NK-92 treated with Interleukin-12 subunit alpha and Interleukin-12 subunit beta, amount 100 ng/mL, for 24 hours (cell line): ENCODE measurements at places on chromosomes 16 and 17.
A peak's percentile ranks its signal among the peaks of the same experiment; 100 is the strongest.

- DNase-seq: no peak
Measured at GRCh38 chr17:42843358-42843934, 934 bp upstream of the AOC2 start.

DNA sequence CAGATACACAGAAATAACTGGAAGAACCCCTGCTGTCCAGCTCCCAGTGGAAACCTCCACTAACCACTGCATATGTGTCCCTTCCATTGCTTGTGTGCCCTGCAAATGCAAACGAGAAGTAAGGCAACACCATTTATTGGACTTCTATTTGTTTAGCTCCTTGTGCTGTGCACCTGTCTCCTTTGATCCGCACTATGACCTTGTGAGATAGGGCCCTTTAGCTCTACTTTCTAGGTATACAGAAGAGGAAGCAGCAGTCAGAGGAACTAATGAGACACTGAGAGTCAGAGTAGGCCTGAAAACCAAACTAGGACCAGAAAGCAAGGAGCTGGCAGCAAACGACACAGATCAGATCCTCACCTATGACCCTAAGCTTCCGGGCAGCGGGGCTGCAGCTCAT is 22.4 kb downstream of the SOX9 start:
- no peak for DNase-seq

GRCh38 chr16:83550183-83550569 is 257.6 kb upstream of the HSBP1 start:
- no peak for DNase-seq

DNA sequence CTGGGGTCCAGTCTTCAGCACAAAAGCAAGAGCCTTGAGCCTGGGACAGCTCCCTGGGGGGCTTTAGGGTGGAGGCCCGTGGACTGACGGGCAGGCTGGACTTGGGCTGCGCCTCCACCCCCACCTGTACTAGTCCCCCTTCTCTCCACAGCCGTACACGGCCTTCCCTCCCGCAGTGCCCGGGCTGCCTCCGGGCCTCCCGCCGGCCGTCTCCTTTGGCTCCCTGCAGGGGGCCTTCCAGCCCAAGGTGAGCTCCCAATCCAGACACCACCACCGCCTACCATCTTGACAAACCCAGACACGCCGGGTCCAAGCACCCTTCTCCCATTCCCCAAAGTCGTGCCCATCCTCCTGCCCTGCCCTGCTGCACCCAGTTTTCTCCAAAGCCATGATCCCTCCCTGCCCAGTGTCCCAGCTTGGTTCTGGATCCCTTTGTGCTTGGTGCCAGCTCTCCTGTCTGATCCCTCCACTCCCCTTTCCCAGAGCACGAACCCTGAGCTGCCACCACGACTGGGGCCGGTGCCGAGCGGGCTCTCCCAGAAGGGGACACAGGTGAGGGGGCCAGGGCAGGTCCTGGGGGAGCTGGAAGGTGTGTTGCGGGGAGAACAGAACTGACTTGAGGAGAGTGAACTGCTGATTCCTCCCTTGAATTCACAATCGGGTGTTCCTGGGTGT is 7.1 kb downstream of the FBRS start:
- no peak for DNase-seq

DNA sequence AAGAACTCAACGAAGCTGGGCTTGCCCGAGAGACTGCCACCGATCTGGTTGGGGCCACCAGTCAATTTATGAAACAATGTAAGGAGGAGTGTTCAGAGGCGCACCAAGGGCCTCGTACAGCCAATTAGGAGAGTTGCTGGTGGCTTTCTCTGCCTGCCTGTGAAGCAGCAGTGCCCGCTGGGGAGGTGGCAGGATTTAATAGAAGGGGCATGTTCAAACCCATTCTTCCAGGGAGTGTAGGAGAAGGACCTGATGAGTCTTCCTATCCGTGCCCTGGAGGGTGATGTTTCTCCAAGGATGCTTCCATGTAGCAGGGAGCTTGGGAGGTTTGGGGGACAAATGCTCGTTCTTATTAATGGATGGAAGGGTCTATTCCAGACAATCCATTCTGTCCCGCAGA is 178.4 kb downstream of the CCDC182 start:
- DNase-seq: no peak

- DNase-seq: no peak
Measured at GRCh38 chr16:52757746-52758472, 211.0 kb upstream of the TOX3 start.

DNA sequence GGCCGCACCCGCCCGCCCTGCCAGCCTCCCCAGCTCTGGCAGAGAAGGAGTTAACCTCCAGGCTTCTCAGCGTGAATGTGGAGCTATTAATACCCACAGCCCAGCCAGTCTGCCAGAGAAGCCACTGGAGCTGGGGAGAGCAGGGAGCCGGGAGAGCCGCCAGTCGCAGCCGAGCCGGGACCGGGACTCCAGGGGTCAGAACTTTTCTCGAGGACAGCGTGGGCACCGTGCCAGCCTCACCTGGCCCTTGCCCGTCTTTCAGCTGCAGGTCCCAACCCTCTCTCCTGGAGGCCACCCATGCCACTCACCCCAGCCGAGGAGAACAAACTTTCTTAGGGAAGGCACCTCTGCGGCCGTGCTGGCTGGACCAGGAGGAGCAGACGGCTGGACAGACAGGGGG is 33.8 kb upstream of the SBK1 start:
- DNase-seq: no peak

DNA sequence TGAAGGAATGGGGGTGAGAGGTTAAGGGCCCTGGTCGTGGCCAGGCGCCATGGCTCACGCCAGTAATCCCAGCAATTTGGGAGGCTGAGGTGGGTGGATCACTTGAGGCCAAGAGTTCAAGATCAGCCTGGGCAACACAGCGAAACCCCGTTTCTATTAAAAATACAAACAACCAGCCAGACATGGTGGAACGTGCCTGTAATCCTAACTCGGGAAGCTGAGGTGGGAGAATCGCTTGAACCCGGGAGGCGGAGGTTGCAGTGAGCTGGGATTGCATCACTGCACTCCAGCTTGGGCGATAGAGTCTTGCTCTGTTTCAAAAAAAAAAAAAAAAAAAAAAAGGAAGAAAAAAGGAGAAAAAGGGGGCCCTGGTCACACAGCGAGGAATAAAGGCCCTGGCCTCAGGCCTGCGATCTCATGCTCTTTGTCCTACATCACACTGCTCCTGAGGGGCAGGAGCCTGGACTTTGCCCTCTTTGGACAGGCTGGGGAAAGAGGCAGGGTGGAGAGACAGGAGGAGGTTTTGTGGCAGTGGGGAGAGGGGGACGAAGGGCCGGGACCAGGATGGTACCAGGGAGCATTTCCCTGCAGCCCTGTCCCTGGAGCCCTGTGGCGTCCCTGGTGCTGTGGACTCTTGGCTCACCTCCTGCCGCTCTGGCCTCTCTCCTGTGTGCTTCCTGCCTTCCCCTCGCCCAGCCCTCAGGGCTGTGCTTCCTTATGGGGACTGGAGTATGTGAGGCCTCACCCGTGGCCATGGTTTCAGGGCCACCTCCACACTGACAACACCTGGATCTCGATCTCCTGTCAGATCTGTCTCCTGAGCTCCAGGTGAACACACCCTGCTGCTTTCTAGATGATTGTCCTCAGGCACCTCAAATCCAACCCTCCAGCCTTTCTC is 19.7 kb upstream of the SLC25A19 start:
- DNase-seq: no peak

- DNase-seq: no peak
Measured at GRCh38 chr16:50742576-50743200, 802 bp downstream of the CYLD start.

- DNase-seq: no peak
Measured at GRCh38 chr17:49201481-49201927, 8.9 kb downstream of the GNGT2 start.

- no peak for DNase-seq
Measured at GRCh38 chr17:57517273-57517631, 227.8 kb downstream of the CCDC182 start.

DNA sequence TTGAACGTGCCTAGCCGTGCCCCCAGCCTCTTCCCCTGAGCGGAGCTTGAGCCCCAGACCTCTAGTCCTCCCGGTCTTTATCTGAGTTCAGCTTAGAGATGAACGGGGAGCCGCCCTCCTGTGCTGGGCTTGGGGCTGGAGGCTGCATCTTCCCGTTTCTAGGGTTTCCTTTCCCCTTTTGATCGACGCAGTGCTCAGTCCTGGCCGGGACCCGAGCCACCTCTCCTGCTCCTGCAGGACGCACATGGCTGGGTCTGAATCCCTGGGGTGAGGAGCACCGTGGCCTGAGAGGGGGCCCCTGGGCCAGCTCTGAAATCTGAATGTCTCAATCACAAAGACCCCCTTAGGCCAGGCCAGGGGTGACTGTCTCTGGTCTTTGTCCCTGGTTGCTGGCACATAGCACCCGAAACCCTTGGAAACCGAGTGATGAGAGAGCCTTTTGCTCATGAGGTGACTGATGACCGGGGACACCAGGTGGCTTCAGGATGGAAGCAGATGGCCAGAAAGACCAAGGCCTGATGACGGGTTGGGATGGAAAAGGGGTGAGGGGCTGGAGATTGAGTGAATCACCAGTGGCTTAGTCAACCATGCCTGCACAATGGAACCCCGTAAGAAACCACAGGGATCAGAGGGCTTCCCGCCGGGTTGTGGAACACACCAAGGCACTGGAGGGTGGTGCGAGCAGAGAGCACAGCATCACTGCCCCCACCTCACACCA is 724 bp downstream of the GAA start:
- no peak for DNase-seq

- no peak for DNase-seq
Measured at GRCh38 chr17:2611627-2612026, 18.2 kb downstream of the PAFAH1B1 start.

DNA sequence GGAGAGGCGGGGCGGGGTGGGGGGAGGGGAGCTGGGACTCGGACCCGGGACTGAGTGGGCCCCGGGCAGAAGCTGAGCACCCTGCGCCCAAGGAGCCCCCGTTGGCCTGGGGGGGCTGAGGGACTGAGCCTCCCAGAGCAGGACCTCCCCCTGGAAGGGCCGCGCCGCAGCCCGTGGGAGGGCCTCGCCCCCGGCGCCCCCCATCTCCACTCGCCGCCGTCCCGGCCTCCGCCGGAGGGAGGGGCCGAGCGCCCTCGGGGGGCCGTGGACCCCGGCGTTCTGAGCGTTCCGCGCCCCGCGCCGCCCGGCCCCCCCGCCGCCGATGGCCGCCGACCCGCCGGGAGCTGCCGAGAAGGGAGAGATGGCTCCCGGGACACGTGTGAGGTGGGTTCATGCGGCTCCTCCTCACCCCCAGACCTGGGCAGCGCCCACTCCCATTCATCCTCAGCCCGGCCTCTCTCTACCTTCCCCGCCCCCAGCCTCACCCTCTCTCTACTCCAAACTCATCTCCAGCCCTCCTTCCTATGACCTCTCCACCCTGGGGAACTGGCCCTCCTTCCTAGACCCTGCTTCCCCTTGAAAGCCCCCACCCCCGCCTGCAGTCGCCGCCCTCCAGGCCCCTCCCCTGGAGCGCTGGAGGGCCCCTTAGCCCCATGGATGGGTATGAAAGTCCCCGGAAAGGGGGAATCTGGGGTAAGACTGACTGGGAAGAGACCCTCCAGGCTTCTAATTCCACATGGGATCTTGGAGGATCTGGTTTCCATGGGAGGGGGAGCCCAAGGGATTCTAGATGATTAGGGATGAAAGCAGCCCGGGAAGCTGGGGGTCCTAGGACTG is 922 bp downstream of the FBXL19 start:
- DNase-seq: no peak

GRCh38 chr16:15032547-15033308 is 23.1 kb downstream of the NTAN1 start:
- DNase-seq: no peak

DNA sequence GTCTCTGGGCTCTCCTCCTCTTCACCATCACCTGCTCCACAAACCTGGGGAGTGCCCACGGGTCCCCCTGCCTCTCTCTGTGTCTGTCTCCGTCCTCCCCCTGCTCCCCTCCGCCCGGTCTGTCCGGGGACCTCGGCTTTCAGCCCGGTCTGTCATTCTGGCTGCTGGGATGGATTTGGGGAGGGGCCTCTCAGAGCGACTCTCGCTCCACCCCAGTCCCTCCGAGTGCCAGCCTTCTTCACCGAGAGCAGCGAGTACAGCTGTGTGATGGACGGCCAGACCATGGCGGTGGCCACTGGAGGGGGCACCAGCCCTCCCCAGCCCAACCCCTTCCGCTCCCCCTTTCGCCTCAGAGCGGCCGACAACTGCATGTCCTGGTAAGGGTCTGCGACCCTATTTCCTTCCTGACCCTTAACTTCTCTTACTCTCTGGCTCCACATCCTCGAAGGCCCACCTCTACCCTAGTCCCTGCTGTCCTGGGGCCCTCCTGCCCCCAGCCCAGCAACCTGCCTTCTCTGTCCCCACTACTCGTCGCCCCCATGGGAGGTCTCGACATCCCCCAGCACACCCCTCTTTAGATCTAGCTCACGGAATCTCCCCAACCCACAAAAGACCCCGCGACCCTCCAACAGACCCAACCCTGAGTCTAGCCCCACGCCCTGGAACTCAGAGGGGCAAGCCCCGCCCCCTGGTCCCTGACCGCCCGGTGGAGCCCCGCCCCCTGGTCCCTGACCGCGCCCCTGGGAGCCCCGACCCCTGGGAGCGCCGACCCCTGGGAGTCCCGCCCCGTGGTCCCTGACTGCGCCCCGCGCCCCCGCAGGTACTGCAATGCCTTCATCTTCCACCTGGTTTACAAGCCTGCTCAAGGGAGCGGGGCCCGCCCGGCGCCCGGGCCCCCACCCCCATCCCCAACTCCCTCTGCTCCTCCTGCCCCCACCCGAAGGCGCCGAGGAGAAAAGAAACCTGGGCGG is 5.6 kb upstream of the CXCL16 start:
- DNase-seq: no peak

- DNase-seq: no peak
Measured at GRCh38 chr17:32143527-32143870, 1.2 kb downstream of the RHOT1 start.

- DNase-seq: peak; percentile 53
Measured at GRCh38 chr16:30186782-30187555, 3.6 kb downstream of the CORO1A start.

- DNase-seq: no peak
Measured at GRCh38 chr16:62201911-62202310, 165.7 kb upstream of the CDH8 start.

DNA sequence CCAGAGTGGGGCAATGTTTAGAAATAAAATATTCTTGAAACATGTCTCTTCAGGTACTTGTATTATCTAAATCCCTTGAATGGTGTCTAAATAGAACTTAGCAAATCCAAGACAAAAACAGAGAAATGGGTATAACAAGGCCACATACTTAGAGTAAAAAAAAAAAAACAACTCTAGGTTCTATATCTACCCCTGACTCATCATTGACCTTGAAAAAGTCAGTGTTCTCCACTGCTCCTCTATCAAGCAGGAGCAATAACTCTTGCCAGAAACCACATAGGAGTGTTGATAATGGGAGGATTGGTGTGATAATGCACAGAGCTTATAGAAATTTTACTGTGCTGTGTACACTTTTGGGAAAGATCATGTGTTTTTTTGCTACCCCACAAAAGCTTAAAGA is 296.6 kb upstream of the PMFBP1 start:
- no peak for DNase-seq

DNA sequence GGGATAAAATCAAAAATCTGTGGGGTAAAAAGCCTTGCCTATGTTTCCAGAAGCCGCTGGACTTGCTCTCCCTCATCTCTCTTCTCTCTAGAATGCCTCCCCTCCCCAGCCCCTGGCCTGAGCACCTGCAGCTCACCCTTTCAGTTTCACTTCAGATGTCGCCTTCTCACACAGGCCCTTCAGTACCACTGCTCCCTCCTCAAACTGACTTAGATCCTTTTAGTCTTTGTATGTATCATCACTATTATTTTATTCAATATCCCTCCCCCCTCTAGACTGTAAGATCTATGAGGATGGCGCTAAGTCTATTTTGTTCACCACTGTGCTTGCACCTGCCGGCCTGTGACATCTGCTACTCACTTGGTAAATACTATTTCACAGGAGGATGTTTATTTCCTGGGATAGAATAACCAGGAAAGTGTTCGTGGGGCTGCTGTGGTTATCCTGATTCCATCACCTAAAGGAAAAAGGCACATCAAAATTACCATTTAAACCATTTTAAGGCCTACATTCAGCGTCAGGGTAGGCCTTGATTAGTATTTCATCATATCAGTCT is 122.3 kb downstream of the MRTFB start:
- no peak for DNase-seq
